Fibroblast of skin of back (primary cell): ENCODE measurements at places on chromosomes 4 and X.

GRCh38 chr4:47643845-47644244 lies 158.8 kb downstream of the ATP10D start:
- no peak for DNase-seq

GRCh38 chr4:185997296-185997695 lies 71.7 kb upstream of the TLR3 start:
- DNase-seq: no peak

- DNase-seq: no peak
Observed at GRCh38 chr4:22884157-22884556, 191.4 kb downstream of the GBA3 start.

- DNase-seq: no peak
Observed at GRCh38 chrX:152913346-152913745, 15.5 kb downstream of the ZNF185 start.

- DNase-seq: no peak
Observed at GRCh38 chrX:48003367-48003757, 427 bp downstream of the ZNF182 start.

- DNase-seq: peak; percentile 65
Observed at GRCh38 chr4:7192252-7193029, at the start of gene SORCS2. Gene SORCS2 (plus strand): TSS chr4:7192538.

DNA sequence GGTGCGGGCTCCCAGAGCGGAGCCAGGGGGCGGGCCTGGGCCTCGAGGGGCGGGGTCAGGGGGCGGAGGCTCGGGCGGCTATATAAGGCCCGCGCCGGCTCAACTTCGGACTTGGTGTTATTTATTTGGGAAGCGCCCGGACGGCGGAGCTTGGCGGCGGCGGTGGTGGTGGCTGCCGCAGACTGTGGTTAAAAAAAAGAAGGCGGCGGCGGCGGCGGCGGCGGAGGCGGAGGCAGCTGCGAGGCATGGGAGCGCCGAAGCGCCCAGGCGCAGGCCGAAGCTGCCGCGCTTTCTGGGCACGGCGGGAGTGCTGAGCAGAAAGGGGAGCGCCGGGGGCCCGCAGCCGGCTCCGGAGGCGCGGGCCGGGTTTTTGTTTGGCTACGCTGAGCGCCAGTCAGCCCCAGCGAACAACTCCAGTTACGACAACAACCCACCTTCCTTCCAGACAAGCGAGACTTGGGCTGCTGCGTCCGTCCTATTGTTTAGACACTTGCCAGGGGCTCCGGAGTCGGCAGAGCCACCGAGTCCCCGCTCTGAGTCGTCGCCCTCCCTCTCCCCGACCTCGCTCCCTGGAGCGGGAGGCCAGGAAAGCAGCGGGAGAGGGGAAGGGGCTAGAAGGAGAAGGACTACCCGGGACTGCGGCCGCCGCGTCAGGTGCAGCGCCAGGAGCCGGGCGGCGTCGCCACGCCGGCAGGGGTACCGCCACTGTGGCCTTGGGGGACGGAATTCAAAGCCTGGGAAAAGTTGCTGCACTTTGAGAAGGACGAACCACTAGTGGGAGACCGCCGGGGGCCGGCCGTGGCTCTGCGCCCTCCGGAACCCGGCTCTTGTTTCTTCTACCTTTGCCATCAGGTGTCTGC lies at the start of gene SLIT2:
SLIT2 (plus strand) TSS at position 110 of the 860 bp plus-strand sequence. CDS start 1,911 bp downstream, outside the sequence.
- DNase-seq: peak; percentile 82

GRCh38 chrX:63657821-63658220 lies 127.2 kb downstream of the ARHGEF9 start:
- DNase-seq: peak; percentile 93

DNA sequence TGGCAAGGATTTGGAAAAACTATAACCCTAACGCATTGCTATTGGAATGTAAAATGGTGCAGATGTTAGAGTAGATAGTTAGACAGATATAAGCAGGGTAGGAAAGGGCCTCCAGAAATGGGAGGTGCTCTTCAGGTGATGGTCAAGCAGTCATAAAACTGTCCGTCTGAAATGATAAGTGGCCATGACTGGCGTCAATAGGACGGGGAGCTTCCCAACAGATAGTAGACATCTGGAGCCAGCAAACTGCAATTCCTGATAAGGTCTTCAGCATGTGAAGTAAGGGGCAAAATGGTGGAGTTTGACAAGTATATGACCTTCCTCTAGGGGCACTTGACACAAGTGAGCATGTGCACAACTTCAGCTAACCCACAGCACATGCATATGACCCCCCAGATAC lies 250.4 kb downstream of the MAGEB5 start:
- no peak for DNase-seq

DNA sequence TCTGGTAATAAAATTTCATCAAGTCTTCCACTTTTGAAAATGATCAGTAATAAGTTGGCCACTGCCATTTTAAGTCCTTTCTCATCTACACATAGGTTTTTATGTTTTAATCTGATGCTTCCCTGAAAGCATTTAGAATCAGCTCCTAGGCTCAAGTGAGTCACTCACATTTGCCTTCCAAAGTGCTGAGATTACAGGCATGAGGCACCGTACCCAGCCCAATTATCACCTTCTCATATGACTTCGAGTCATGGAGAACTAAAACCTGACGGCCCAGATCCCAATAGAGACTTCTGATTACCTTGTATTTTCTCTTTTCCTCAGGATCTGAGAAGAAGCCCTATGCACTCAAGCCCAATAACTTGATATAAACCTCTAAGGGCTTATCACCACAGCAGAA lies 140.8 kb downstream of the OPHN1 start:
- DNase-seq: peak; percentile 5

GRCh38 chrX:149825424-149825823 lies 43.7 kb downstream of the MAGEA9 start:
- DNase-seq: peak; percentile 1

DNA sequence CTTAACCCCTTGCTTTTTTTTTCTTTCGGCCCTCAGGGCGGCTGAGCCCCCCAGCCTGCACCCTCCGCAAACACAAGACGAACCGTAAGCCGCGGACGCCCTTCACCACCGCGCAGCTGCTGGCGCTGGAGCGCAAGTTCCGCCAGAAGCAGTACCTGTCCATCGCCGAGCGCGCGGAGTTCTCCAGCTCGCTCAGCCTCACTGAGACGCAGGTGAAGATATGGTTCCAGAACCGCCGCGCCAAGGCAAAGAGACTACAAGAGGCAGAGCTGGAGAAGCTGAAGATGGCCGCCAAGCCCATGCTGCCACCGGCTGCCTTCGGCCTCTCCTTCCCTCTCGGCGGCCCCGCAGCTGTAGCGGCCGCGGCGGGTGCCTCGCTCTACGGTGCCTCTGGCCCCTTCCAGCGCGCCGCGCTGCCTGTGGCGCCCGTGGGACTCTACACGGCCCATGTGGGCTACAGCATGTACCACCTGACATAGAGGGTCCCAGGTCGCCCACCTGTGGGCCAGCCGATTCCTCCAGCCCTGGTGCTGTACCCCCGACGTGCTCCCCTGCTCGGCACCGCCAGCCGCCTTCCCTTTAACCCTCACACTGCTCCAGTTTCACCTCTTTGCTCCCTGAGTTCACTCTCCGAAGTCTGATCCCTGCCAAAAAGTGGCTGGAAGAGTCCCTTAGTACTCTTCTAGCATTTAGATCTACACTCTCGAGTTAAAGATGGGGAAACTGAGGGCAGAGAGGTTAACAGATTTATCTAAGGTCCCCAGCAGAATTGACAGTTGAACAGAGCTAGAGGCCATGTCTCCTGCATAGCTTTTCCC lies 3.4 kb downstream of the MSX1 start:
- DNase-seq: no peak

GRCh38 chr4:55098456-55099204 lies 26.8 kb downstream of the KDR start:
- no peak for DNase-seq

DNA sequence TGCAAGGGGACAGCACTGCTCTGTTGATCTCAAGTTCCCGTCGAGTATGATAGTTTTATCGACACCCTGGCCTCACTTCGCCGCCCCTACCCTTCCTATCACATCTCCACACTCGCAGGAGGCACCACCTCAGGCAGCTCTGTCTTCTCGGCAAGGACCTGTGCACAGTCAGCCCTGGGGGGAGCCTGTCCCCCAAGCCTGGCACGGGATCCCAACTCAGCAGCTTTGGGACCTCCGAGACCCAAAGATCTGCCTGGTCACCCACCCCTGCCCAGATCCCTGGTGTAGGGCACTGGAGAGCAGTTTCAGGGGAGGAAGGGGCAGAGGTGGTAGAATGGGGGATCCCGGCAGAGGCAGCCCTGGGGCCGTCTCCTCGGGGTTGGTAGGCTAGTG lies 18.0 kb upstream of the UBA1 start:
- DNase-seq: no peak
